Stimulated activated CD8-positive, alpha-beta memory T cell treated with anti-CD3 and anti-CD28 coated beads, Interleukin-7, amount 100 ng/mL, for 1 hour (primary cell): ENCODE measurements at places on chromosomes 6 and 20.

DNA sequence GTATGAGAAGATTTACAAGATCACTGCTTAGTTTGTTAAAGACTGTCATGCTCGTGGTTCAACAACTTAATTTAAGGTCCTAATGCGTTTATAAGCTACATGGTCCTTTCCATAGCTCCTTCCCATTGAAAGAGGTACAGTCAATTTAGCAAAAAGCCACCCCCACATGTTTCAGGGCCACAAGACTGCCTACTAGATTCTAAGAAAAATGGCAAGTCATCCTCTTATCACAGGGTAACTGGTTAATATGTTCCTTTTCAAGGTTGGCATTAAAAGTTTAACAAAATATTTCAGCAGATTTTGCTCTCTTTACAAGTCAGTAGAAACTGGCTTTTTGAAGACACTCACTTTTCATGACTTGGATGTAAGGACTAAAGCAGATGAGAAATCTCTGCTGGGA is 15.7 kb downstream of the GSTA3 start:
- DNase-seq: no peak

- DNase-seq: no peak
These were observed 810.6 kb downstream of the EPHA7 start for GRCh38 chr6:92608751-92609150.

GRCh38 chr20:51388227-51388626 is 154.3 kb downstream of the NFATC2 start:
- no peak for DNase-seq

GRCh38 chr6:30272032-30272431 is 54.7 kb upstream of the TRIM39 start:
- DNase-seq: no peak

GRCh38 chr6:120590611-120591010 is 743.7 kb downstream of the TBC1D32 start:
- no peak for DNase-seq

GRCh38 chr20:8139899-8140298 is 7.8 kb downstream of the PLCB1 start:
- DNase-seq: no peak

GRCh38 chr20:34872622-34873224 is at the start of gene GGT7:
GGT7 (minus strand) TSS chr20:34872856; CDS start chr20:34872815, 41 bp downstream.
- DNase-seq: peak; percentile 79

DNA sequence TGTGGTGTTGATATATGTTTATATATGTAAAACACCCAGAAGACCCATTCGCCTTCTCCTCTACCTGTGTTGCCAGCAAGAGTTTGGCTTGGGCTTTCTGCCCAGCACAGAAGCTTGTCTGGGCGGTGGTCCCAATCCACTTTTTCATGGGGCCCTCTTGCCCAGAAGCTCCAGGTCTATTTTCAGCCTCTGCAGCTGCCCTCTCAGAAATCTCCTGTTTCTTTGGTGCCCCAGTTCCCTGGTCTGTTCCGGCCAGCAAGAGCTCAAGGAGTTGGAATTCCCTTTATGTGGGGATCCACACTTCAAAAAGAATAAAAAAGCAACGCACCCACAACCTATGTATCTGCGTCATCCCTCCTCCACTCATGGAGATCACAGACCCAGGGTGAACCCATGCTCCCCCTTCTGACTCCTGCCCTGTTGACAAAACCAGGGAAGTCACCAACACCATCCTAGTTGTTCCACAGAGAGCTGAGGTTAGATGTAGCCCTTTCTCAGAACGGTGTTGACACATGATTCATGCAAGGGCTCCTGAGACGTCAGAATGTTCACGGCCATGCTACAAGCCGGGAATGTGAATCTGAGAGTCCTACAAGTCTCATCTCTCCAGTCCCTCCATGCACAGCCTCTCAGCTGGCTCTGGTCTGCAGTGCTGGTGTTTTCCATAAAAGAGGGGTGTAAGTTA is 156.8 kb upstream of the RIN2 start:
- DNase-seq: no peak

GRCh38 chr6:166318649-166319600 is 10.7 kb upstream of the PRR18 start:
- no peak for DNase-seq

DNA sequence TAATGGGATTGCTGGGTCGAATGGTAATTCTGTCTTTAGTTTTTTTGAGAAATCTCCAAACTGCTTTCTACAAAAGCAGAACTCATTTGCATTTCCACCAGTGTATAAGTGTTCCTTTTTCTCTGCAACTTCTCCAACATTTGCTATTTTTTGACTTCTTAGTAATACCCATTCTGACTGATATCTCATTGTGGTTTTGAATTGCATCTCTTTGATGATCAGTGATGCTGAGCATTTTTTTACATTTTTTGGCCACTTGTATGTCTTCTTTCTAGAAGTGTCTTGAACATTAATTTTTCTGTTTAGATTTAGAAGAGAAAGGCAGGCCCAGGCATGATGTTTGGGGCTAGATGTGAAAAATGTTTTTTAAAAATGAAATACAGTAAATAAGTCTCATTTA is 553.1 kb upstream of the MAN1A1 start:
- no peak for DNase-seq

DNA sequence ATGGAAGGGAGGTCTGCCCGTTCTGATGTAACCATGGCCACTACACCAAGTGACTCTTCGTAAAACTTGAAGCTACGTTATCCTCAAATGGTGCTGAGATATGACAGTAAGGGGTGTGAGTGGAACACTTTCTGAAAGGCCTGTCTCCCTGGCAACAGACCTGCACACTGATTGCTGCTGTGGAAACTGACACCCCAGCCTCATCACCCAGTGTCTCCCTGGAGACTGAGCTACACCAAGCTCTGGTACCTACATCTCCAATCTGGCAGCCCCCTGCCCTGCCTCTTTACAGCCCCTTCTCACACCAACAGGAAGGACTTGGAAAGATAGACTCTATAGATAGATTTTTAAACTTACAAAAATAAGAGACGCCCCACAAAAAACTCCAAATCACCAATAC is 13.2 kb downstream of the PI16 start:
- no peak for DNase-seq

- no peak for DNase-seq
These were observed 448.8 kb downstream of the RNF144B start for GRCh38 chr6:18835976-18836375.

- DNase-seq: no peak
These were observed 537.5 kb downstream of the BTBD3 start for GRCh38 chr20:12455148-12455547.

DNA sequence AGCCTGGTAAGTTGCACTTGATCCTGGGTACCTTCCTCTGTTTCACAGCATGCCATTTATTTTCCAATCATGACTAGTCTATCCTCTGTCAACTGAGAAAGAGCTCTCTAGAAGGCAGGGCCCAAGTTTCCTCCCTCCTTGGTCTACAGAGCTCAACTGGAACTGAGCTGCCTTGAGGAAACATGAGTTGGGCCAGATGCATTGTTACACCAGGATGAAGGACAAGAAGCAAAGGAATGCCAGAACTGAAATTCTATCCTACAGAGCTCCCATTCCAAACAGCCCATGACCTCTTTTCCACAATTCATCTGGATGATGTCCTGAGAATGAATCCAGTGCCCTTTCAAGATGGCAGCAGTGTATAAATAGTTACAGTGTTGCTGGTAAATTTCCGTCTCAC is 66.7 kb upstream of the E2F3 start:
- DNase-seq: no peak

- DNase-seq: peak; percentile 60
These were observed 95.4 kb downstream of the KHDC1L start for GRCh38 chr6:73129653-73130443.
